ENCODE measurements at places on chromosomes 1 and 21.

- DNase-seq, result no peak
Observed at GRCh38 chr21:36890086-36890485, 76.4 kb downstream of the HLCS start.

DNA sequence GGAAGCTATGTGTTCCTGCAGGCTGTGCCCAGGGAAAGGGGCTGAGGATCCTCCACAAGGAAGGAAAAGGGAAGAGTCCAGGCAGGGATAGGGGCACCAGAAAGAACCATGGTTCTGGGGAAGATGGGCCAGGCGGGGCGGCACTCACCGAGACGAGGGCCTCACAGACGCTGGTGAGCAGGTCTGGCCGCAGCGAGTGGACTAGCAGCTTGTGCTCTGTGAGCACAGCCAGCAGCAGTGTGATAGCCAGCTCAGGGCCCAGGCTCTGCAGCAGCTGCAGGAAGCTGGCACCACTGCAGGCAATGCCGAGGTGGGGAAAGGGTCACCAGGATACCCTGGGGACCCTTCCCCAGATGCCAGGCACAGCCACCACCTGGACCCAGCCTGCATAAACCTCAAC, 5.8 kb downstream of the DENND4B start:
- no peak for DNase-seq

DNA sequence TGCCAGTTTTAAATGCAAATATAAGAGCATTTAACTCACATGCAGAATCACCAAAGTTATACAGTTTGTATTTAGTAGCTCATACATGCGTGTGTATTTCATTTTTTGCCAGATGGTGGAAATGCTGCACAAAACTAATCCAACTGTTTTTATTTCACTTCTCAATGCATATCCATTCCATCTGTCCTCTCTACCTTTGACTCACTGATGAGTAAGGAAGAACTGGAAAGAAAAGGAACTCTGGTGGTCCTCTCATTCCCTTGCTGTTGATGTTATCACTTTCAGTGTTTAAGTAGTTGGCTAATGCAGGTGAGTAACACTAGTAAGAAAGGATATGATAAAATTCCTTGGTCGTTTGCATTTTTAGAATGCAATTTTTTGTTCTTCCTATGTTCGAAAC, 5.7 kb upstream of the SLC1A7 start:
- no peak for DNase-seq

- DNase-seq, result no peak
Observed at GRCh38 chr1:26405281-26405915, 5.2 kb upstream of the LIN28A start.

DNA sequence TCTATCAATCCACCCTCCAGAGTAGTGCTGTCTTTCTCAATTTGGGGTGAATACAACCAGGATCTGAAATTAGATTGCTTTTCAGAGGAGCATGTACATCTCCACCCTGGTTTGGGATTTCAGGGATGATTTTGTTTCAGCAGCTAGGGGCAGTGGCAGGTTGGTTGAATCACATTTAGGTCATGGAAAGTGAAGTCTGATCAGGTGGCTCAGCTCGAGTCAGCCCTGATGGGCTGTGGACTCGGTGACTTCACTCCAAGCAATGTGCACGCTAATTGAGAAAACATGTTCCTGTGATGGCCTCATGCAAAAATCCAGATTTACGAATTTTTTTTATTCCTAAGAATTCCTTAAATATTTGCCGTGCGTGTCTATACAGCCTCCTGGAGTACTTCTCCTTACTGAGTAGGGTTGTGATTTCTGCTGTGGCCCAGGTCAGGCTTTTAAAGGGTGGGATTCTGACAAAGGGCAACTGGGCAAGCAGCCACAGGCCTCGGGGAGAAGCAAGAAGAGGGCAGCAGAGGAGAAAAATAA, 7.5 kb downstream of the NGF start:
- no peak for DNase-seq

DNA sequence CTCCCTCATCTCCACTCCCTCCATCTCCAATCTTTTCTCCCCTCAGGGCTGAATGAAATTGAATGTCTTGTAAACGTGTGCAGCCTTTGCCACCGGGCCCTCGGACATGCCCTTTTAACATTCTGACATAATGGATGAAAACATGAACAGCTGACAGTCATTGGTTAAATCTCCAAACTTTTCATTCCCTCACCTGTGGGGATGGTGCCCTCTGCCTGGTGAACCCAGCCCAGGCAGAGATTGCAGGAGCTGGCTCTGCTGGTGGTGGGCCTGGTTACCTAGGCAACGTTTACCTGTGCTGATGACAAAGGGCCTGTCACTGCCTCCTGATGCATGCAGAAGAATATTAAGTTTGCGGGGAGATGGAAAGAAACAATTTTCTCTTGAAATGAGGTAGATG, 21.3 kb downstream of the ST6GALNAC3 start:
- DNase-seq, result no peak

DNA sequence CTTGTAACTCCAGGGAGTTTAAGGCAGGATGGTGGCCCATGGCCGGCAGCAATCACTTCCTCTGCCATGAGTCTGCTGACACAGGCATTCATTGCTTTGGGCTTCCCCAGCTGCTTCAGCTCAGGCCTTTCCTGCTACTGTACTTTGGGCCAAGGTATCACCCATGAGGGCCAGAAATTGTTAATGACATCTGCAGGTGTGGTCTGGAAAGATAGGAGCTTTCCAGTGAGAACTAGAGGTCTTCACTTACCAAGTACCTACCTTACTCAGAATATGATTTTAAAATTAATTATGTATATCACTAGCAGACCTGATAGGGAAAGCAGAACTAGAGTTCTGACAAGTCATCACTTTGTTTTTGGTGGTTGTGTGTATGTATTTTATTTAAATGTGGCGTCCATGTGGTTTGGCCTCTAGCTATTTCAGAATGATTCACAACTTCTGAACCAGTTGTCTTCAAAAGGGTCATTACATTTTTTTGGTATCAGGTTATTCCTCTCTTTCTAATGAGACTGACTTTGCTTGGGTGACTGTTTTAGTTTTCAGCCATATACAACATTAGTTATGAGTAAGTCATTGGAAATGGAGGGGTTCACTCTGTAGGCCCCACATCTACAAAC, 2.7 kb downstream of the RGL1 start:
- DNase-seq, result no peak

- no peak for DNase-seq
Observed at GRCh38 chr1:23864801-23865542, 3.1 kb downstream of the FUCA1 start.

- DNase-seq, result no peak
Observed at GRCh38 chr1:32797456-32797855, 19.7 kb downstream of the YARS1 start.

- no peak for DNase-seq
Observed at GRCh38 chr1:115495625-115496024, 146.1 kb upstream of the VANGL1 start.

GRCh38 chr1:62325081-62325480, 5.8 kb upstream of the KANK4 start:
- no peak for DNase-seq

DNA sequence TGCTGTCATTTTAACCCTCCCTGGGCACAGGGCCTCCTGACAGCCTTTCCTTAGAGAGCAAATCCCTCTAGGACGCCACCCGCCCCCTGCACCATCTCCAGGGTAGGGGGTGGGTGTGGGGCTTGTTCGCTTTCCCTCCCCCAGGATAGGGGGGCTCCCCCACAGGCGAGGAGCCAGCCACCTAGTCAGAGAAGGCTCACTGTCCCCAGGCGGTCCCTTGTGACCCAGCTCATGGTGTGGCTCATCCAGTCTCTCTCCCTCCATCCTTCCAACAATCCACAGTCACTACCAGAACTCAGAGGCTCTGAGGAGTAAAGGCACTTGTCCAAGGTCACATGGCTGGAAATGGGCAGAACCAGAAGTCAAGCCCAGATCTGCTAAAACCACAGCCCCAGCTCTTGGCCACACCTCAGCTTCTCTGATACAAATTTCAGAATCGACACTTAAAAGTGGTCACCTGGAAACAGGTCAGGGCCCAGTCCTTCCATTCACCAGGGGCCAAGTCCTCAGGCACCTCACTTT, 89.8 kb downstream of the MRPL37 start:
- no peak for DNase-seq

DNA sequence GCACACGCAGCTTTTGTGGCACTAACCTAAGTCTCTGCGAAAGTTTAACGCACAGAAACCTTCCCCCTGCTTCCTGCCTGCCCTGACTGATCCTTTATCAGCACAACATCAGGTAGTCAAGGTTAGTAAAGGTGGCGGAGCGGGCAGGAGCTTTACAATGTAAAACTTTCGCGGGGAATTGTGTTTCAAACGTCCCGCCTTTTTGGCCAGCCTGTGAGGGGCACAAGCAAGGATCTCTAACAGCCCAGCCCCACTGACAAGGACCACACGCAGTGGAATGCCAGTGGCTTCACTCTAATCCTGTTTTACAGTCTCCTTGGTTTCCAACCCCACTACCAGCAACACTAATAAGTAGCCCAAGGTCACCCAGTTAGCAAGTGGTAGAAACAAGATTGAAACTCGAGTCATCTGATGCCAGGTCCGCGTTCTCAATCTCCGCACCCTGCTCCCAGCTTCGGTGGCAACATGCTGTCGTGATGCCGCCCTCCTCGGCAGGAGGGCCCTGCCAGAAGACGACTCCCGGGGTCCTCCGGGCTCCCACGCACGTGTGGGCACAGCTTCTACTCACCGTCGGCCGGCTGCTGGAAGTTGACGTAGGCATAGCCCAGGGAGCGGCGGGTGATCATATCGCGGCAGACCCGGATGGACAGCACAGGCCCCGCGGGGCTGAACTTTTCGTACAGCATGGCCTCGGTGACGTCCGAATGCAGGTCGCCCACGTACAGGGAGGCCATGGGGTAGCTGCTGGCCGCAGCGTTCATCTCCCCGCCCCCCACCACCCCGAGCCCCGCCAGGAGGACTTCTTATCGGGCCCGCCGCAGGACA, 1.2 kb downstream of the PABPC4 start:
- peak; percentile 58 for DNase-seq

- no peak for DNase-seq
Observed at GRCh38 chr1:24875257-24875656, 54.8 kb downstream of the RUNX3 start.

DNA sequence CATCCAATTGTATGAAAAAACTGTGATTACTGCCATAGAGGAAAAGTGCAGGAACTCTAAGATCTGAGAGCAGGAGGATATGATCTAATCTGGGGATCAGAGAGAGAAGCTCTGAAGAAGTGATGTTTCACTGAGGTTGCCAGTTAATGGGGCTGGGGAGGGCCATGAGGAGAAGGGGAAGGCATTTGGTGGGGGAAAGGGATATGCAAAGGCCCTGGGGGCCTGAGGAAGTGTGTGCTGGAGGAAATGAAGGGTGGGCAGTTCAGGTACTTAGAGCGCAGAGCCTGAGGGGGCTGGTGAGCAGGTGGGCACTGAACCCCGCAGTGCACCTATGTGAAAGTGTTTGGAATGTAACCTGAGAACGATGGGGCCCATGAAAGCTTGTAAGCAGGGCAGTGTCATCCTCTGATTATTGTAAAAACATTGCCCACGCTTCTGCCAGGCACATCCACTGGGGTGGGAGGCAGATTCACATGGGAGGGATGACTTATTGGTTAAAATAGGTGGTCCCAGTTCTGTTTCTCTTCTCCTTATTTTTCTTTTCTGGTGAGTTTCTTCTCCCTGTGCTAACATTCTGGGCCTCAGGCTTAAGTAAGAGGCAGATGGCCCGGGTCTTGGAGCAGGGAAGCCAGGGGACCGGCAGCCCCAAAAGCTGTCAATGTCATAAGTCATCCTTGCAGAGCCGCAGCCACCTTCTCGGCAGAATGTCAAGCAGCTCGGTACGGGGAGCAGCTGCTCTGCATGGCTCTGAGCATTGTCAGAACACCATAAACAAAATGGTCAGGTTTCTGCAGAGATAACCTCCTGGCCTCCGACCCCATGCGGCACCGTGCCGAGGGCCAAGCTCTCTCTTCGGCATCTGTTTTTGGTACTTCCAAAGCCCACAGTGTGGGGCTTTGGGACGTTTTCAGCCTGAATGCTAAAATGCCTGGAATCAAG, 492.0 kb upstream of the VAMP3 start:
- no peak for DNase-seq

GRCh38 chr21:18178509-18178908, 66.1 kb upstream of the CHODL start:
- no peak for DNase-seq

- DNase-seq, result peak; percentile 19
Observed at GRCh38 chr21:44854391-44854663, 19.2 kb downstream of the PTTG1IP start.

DNA sequence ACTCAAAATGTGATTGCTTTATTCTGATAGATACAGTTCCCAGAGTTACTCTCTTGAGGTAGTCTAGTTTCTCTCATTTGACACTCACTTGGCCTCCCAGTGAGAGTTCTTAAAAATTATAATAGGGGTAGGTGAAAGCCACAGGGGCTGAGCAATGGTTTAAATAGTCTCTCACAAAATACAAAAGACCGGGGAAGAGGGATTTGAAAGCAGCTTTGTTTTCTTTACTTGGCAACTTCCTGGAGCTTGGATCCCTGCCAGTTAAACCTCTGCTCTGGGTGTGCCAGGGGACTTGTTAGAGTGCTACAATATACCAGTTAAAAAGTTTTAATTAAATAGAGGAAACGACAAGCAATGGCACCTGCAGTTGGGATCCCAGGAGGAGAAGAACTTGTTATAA, 31.7 kb downstream of the OR13G1 start:
- DNase-seq, result no peak

DNA sequence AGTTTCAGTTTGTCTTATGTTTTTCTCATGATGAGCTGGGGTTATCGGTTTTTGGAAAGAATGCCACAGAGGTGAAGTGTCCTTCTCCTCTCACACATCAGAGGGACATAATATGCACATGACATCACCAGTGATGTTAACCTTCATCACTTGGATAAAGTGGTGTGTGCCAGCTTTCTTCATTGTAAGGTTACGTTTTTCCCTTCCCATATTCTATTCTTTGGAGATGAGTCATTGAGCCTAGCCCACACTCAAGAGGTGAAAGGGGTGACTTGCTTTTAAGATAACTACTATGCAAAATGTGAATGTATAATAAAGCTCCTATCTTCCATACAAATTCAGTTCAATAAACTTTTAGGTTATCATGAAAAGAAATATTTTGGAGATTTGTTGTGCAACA, 36.7 kb upstream of the MAGI3 start:
- DNase-seq, result no peak

DNA sequence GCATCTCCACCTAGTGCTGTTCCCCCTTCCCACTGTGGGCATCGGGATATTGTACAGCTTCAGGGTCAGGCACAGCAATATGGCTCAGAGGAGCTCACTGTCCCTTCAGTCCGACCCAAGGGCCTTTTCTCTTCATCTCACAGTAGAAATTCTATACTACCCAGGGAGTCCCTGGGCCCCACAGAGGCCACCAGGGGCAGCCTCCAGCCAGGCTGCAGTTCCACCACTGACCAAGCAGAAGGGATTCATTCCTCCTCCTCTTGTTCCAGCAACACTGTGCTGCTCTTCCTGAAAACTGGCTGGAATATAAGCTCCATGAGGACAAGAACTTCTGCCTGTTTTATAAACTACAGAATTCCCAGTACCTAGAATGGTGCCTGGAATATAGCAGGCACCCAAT, 70.5 kb downstream of the CD34 start:
- no peak for DNase-seq

Measured in central memory CD4-positive, alpha-beta T cell (primary cell).